Gastrocnemius medialis (tissue), 4 donors: ENCODE measurements at places on chromosomes 16 and 17. TPM values are rescaled to one million over a fixed set of nuclear protein-coding genes. Genes with fewer than 3 reads are reported as not detected.

- H3K27me3 ChIP-seq, result peaks cover 3% of the 10 kb centered on the region
- DNase-seq, result no peak
- no peaks in the 10 kb centered on the region for H3K36me3 ChIP-seq
- no peak overlapping the region for H3K4me3 ChIP-seq
- peaks cover 17% of the 10 kb centered on the region for H3K4me1 ChIP-seq
- H3K27ac ChIP-seq, result no peak overlapping the region
Observed at GRCh38 chr17:78122931-78123249, 5.7 kb downstream of the TMC6 start.

DNA sequence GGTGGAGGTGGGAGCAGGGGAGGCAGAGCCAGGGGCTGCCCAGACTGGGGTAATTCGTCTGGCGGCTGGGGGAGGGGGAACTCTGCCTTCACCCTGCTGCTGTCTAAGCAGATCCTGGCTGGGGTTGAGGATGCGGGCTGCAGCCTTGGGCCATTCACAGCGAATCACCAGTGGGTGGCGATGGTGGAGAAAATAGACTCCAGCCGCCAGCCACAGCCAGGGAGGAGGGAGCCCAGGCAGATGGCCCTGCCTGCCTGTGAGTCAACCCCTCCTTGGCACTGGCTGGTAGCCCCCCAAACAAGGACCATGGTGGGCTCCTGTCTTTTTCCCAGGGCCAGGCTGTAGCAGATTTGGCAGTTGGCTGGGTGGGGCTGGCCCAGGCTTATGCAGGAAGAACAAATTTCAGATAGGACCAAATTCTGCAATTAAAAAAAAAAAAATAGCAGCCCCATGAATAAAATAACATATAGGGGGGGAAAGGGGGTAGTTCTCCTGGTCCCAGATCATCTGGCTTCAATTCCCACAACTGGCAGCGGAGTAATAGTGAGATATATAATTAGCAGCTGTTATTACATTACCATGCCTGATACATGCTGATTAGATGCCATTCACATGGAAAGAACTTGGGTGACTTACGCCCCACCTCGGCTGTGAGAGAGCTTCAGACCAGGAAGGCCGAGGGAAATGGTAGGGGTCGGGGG, 41.5 kb upstream of the CDH5 start:
- no peaks in the 10 kb centered on the region for H3K36me3 ChIP-seq
- no peak overlapping the region for H3K27ac ChIP-seq
- no peak for DNase-seq
- no peak overlapping the region for H3K4me3 ChIP-seq

GRCh38 chr17:8630227-8630801, at the start of gene MYH10:
MYH10 (minus strand) TSS chr17:8630725; CDS start chr17:8623246, 7,479 bp downstream.
- no peaks in the 10 kb centered on the region for H3K36me3 ChIP-seq
- H3K4me1 ChIP-seq, result peaks cover 10% of the 10 kb centered on the region
- H3K27me3 ChIP-seq, result no peaks in the 10 kb centered on the region
- H3K27ac ChIP-seq, result peak within 1 kb of the TSS; percentile 77
- DNase-seq, result no peak

GRCh38 chr17:73798111-73798748, 154.0 kb upstream of the SDK2 start:
- DNase-seq, result no peak
- H3K4me1 ChIP-seq, result no peaks in the 10 kb centered on the region
- H3K27me3 ChIP-seq, result no peaks in the 10 kb centered on the region
- no peaks in the 10 kb centered on the region for H3K36me3 ChIP-seq
- no peak overlapping the region for H3K27ac ChIP-seq
- no peak overlapping the region for H3K4me3 ChIP-seq

DNA sequence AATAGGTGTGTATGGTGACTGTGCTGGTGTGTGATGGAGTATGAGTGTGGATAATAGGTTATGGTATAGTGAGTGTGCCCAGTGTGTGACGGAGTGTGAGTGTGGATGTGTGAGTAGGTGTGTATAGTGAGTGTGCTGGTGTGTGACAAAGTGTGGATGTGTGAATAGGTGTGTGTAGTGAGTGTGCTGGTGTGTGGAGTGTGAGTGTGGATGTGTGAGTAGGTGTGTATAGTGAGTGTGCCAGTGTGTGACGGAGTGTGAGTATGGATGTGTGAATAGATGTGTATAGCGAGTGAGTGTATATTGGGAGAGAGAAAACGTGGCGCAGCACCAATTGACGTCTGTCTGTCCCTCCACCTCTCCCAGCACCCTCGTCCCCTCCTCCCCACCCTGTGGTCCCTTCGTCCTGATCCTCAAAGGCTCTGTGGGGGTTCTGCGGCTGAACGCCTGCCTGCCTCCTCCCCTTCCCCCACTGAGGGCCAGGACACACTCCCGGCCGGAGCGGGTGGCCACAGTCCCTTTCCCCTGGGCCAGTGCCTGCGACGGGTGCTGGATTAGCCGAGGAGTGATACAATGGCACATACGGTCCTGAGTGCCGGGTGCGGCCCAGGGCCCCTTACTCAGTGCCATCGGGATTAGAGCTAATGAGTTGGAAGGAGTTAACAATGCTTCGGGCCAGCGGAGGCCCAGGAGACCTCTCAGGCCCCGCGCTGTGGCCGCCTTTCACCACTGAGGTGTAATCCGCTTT, 160.0 kb downstream of the MRM1 start:
- H3K27me3 ChIP-seq, result peaks cover 22% of the 10 kb centered on the region
- H3K36me3 ChIP-seq, result no peaks in the 10 kb centered on the region
- H3K4me1 ChIP-seq, result no peaks in the 10 kb centered on the region
- DNase-seq, result no peak

DNA sequence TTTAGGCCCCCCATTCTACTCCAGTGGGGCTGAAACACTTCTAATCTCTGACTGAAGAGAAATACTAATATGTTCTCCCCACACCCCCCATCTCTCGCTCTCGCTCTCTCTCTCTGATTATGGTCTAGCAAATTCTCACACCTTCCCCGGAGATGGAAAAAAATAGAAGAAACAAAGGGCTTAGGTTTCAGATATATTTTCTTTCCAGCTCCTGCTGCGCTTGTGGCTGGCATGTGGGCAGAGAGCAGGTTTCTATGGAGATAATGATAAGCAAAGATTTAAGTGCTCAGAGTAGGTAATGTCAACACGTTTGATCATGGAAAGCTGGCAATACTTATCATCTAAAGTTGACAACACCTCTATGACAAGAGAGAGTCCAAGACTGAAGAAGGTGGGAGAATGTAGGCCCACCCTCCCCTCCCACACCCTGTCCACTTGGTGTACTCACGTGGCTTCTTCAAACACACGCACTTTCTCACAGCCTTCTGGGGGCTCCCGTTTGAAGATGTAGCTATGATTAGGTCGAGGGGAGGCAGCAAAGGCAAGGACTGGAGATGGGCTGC, 8.0 kb upstream of the SLC35B1 start:
- no peak overlapping the region for H3K4me3 ChIP-seq
- DNase-seq, result no peak

- no peaks in the 10 kb centered on the region for H3K27me3 ChIP-seq
- H3K36me3 ChIP-seq, result no peaks in the 10 kb centered on the region
- no peak for DNase-seq
- peak overlapping the region; percentile 92 for H3K27ac ChIP-seq
- H3K4me1 ChIP-seq, result peaks cover 91% of the 10 kb centered on the region
Observed at GRCh38 chr17:42411905-42412679, 11.0 kb downstream of the CAVIN1 start.

GRCh38 chr16:24834459-24835335, 11.1 kb upstream of the SLC5A11 start:
- H3K4me1 ChIP-seq, result no peaks in the 10 kb centered on the region
- no peaks in the 10 kb centered on the region for H3K27me3 ChIP-seq
- no peak for DNase-seq
- peaks cover 16% of the 10 kb centered on the region for H3K36me3 ChIP-seq
- no peak overlapping the region for H3K27ac ChIP-seq

DNA sequence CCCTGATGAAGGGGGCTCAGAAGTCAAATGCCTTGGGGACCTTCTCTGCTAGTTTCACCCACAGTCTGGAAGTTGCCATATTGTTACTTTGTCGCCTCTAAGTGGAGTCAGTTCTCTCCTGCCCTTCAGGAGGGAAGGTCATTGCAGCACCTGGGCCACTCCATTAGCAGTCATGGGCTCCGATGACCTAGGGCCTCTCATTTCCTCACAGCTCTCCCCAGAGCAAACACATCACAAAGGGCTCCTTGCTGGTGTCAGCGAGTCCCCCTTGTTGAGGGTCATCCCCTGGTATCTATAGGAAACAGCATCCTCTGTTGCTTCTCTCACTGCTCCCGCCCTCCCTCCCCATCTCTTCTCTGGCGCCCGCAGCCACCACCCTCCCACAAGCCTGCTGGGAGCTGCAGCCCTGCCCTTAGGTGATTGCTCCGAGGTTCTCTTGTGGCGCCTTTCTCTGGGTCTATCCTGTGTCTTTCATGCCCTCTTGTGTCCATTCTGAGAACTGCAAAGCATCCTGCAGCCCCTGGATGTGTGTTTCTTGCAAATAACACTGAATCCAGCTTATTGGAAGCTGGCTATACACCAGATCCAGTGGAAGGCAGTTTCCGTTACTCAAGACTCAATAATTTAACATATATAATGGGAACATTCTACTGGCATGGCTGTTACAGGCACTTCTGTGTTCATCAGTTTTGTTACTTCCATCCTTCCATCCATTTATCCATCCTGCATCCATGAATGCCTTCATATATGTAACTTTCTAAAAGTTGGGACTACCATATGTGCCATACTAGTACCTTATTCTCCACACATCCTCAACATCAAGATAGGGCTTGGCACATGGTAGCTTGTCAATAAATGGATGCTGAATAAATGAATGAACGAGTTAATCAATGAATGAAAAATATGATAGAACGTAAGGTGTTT, 21.2 kb downstream of the PDILT start:
- H3K36me3 ChIP-seq, result no peaks in the 10 kb centered on the region
- no peak overlapping the region for H3K27ac ChIP-seq
- H3K4me3 ChIP-seq, result no peak overlapping the region

GRCh38 chr17:81488276-81488860, 24.2 kb downstream of the ACTG1 start:
- H3K27me3 ChIP-seq, result no peaks in the 10 kb centered on the region
- H3K27ac ChIP-seq, result peak overlapping the region; percentile 77
- H3K4me3 ChIP-seq, result peak overlapping the region; percentile 73
- H3K4me1 ChIP-seq, result peaks cover 11% of the 10 kb centered on the region

GRCh38 chr16:26717826-26718225, 348.9 kb upstream of the C16orf82 start:
- no peaks in the 10 kb centered on the region for H3K4me1 ChIP-seq
- DNase-seq, result no peak
- no peak overlapping the region for H3K27ac ChIP-seq
- no peaks in the 10 kb centered on the region for H3K27me3 ChIP-seq
- no peaks in the 10 kb centered on the region for H3K36me3 ChIP-seq
- no peak overlapping the region for H3K4me3 ChIP-seq

GRCh38 chr17:82152114-82152513, 54.1 kb upstream of the FASN start:
- H3K36me3 ChIP-seq, result no peaks in the 10 kb centered on the region
- H3K4me1 ChIP-seq, result peaks cover 20% of the 10 kb centered on the region
- peak overlapping the region; percentile 81 for H3K27ac ChIP-seq

GRCh38 chr17:27810211-27810901, 10.0 kb upstream of the NOS2 start:
- peaks cover 2% of the 10 kb centered on the region for H3K4me1 ChIP-seq
- no peak for DNase-seq
- no peaks in the 10 kb centered on the region for H3K36me3 ChIP-seq
- H3K27me3 ChIP-seq, result no peaks in the 10 kb centered on the region
- no peak overlapping the region for H3K4me3 ChIP-seq

- H3K36me3 ChIP-seq, result peaks cover 14% of the 10 kb centered on the region
- H3K4me1 ChIP-seq, result no peaks in the 10 kb centered on the region
- peaks cover 4% of the 10 kb centered on the region for H3K27me3 ChIP-seq
- H3K4me3 ChIP-seq, result no peak overlapping the region
- no peak for DNase-seq
- H3K27ac ChIP-seq, result no peak overlapping the region
Observed at GRCh38 chr16:89192956-89193575, 7.3 kb downstream of the SLC22A31 start.

GRCh38 chr17:28643983-28644786, 773 bp downstream of the BLTP2 start:
- H3K27ac ChIP-seq, result peak overlapping the region; percentile 98
- peak overlapping the region; percentile 90 for H3K4me3 ChIP-seq
- H3K27me3 ChIP-seq, result no peaks in the 10 kb centered on the region

DNA sequence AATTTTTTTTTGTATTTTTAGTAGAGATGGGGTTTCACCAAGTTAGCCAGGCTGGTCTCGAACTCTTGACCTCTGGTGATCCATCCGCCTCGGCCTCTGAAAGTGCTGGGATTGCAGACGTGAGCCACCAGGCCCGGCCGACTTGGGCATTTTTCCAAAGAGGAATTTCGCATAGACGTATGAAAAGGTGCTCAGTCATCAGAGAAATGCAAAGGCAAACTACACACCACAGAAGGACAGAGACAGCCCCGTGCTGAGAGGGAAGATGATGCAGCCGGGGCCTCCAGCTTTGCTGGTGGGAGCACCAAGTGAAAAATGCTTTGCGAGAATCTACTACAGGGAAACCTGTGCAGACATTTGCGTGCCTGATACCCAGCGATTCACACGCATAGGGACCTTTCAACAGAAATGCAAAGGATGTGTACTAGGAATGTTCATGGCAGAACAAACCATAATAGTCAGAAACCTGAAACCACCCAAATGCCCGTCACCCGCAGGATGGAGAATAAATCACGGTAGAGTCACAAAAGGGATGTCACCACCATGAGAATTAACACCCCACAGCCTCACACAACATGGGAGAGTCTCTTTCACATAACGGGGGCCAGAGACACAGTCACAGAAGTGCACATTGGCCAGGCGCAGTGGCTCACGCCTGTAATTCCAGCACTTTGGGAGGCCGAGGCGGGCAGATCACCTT, 5.2 kb downstream of the RAB40B start:
- H3K4me3 ChIP-seq, result no peak overlapping the region
- peak overlapping the region; percentile 48 for H3K27ac ChIP-seq
- no peaks in the 10 kb centered on the region for H3K27me3 ChIP-seq

DNA sequence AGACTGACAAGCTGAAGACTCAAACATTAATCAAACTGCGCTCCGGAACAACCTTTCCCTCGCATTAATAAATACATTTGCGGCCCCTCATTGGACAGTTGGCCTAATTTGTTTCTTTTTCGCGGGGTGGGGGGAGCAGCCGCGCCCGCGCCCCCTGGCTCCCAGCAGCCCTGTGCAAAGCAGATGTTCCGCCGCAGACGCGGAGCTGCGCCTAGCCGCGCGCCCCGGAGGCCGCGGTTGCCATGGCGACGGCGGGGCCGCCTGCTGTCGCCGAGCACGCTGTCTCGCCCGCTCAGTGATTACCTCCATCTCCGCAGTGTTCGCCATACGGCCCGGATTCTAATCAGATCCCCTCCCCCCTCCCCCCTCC, 25.5 kb downstream of the COPZ2 start:
- H3K27me3 ChIP-seq, result peaks cover 45% of the 10 kb centered on the region
- H3K4me1 ChIP-seq, result peaks cover 6% of the 10 kb centered on the region
- no peak for DNase-seq
- no peaks in the 10 kb centered on the region for H3K36me3 ChIP-seq
- no peak overlapping the region for H3K27ac ChIP-seq
- H3K4me3 ChIP-seq, result peak overlapping the region; percentile 37

The SMIM22 gene
- total RNA-seq, result not detected

The BCL6B gene
- 3.9 TPM for total RNA-seq

The GPR179 gene
- 0.20 TPM for total RNA-seq

The TP53TG3F gene
- total RNA-seq, result not detected

The SCNN1B gene
- total RNA-seq, result 1.0 TPM

The UTP4 gene
- total RNA-seq, result 35.8 TPM

The DNAH17 gene
- not detected for total RNA-seq

The ITGA2B gene
- total RNA-seq, result not detected

The TBC1D3 gene
- not detected for total RNA-seq

The GLIS2 gene
- 0.95 TPM for total RNA-seq
